Occipital lobe (tissue), 3 donors: ENCODE measurements at places on chromosomes 13 and 19.
A peak's percentile ranks its signal among the peaks of the same experiment; 100 is the strongest.

GRCh38 chr13:23570921-23571315 is 706 bp downstream of the TNFRSF19 start:
- no peak for DNase-seq

DNA sequence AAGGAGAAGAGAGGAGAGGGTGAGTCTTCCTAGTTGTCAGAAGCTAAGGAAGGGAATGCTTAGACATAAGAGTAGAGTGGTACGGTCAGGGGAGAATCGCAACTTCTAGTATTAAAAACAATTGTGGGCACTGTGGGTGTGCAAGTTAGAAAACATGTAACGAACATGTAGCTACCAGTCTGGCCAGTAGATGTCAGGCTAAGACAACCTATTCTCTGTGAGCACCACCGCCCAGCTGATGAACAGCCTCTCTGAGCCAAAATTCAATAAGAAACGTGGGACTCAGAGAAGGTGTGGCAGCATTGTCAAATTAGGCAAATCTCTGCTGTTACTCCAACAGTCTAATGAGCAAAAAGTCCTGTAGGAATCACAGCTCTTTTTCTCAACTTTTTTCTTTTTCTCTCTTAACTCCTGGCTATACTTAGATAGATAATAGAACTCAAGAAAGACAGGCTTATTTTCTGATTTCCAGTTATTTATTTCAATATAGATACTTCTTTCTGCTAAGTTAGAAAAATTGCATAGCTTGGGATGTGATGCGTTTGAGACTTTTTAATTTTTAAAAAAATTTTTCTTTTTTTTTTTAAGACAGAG is 186.2 kb downstream of the USP12 start:
- peak; percentile 23 for DNase-seq

- no peak for DNase-seq
These were observed 25.8 kb downstream of the CACNG6 start for GRCh38 chr19:54017261-54017660.

DNA sequence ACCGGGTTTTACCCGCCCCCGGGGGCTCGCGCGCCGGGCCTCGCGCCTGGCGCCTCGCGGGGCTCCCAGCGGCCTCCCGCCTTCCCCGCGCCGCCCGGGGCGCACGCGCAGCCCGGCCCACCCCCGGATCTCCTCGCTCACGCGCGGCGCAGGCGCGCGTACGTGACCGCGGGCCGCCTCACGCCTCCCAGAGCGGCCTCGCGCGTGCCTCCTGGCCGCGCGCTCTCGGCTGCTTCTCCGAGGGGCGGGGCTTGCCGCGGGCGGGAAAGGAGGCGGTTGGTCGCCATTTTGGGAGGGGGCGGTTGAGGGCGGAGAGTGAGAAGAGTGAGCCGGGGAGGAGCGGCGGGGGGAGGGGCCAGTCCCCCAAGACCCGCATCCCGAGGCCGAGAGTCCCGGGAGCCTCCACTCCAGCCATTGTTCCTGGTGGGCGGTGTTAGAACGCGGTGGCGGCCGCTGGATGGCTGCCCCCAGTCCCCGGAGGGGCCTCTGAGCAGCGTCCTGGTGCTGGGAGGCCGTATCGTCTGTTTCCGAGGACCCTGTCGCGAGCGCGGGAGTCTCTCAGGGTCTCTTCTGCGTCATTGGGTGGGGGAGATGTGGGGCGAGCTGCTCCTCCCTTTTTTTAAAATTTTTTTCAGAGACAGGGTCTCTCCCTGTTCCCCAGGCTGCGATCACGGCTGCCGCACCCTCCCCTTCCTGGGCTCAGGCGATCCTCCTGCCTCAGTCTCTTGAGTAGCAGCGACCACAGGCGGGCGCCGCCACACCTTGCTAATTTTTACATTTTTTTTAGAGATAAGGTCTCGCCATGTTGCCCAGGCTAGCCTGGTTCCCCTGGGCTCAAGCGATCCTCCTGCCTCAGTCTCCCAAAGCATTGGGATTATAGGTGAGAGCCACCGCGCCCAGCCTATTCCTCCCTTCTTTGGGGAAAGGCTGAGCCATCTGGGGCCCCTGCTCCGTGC is at the start of gene ZNF541:
Gene ZNF541, minus strand, starts transcription at position 78 of the 956 bp plus-strand sequence. CDS start 17,292 bp downstream, outside the sequence.
- DNase-seq = peak; percentile 68

- no peak for DNase-seq
These were observed 80.9 kb upstream of the ADGRE5 start for GRCh38 chr19:14300303-14300702.

GRCh38 chr13:47216176-47216822 is 319.4 kb upstream of the HTR2A start:
- DNase-seq = no peak

DNA sequence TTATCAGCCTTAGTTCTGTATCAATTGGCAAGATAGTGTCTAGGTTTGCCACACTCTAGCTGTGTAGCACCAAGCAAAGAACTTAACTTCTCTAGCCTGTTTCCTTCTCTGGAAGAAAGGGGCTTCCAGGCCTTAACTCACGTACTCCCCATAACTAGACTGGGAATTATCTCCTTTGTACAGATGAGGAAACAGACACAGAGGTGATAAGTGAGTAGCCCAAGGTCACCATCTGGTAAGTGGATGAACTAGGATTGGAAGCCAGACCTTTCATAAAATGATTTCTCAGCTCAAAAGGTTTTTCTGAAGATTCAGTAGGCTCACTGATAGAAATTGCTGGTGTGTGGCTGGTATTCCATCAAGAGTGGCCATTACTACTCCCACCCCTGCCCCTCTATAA is 3.1 kb downstream of the ZNF428 start:
- no peak for DNase-seq

DNA sequence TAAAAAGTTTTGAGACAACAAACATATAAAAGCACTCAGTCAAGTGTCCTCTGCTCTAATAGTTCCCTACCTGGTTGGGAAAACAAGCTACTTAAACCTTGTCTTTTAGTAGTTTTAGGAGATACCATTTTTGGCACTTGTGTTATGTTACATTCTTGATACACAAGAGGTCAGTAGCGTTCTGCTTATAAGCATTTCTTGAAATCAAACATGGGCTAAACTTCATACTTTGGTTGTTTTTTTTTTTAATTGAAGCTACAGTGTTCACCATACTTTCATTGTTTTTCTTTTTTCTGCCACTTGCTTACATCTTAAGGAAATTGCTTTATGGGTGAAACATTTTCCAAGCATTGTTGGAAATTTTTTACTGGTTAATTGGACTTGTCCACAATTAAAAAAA is 12.9 kb downstream of the NHLRC3 start:
- no peak for DNase-seq

DNA sequence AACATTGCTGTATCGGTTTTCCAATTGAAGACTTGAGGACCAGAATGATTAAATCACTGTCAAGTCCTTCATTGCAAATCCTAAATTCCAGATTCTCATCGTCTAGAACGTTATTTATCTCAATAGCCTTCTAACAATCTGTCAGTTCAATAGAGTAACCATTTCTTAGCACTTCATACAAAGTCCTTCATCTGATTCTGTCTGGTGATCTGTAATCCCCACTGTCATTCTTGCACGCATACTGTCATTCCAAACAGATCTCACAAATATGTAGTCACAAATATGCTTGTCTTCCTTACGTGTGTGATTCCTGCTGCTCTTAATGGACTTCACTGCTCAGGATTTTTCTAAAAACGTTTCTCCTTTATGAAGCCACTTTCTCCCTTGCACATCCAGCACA is 1197.5 kb downstream of the EFNB2 start:
- no peak for DNase-seq

- DNase-seq = no peak
These were observed 180.5 kb downstream of the EFNB2 start for GRCh38 chr13:106354961-106355360.
